Right atrium auricular region (tissue), 2 donors: ENCODE measurements at places on chromosomes 1 and 21. TPM values are rescaled to one million over a fixed set of nuclear protein-coding genes. Genes with fewer than 3 reads are reported as not detected.

DNA sequence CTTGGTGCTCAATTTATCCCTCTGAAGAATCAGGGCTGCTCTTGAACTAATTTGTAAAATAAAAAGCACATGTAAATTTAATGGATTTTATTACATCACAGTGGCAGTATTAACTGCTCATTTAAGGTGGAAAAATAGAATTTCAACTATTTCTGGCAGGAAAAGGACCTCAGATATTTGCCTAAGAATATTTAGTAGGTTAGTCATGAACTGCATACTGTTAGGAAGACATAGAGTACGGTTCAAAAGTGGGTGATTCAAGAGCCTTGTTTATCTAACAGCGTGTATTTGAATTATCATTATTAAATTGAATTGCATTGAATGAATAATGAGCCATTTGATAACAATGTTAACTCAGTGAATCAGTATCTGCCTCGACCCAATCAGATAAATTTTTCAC, 248.8 kb upstream of the PBX1 start:
- no peak for DNase-seq
- H3K4me1 ChIP-seq, result no peaks in the 10 kb centered on the region
- no peaks in the 10 kb centered on the region for H3K36me3 ChIP-seq
- H3K27ac ChIP-seq, result no peak overlapping the region
- no peak overlapping the region for H3K4me3 ChIP-seq

DNA sequence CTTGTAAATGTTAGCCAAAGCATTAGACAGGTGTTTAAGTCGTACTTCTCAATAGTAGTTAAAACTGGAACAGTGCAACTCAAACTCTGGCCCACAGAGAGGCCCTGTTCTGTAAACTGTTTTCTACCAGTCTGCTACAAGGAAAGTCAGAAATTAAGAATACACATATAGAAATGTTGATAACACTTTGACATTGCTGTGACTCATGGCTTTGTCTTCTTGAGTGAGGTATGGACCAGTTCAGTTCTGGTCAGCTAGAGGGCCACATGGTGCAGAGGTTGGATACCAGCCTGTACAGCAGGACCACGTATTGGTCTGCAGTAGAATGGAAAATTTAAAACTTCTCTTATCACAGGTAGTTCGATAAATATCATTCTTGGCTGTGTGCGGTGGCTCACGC, 22.3 kb downstream of the ZBTB8B start:
- no peaks in the 10 kb centered on the region for H3K36me3 ChIP-seq
- H3K27me3 ChIP-seq, result no peaks in the 10 kb centered on the region
- no peak for DNase-seq
- H3K4me1 ChIP-seq, result no peaks in the 10 kb centered on the region
- no peak overlapping the region for H3K27ac ChIP-seq

- H3K36me3 ChIP-seq, result no peaks in the 10 kb centered on the region
- no peaks in the 10 kb centered on the region for H3K4me1 ChIP-seq
- DNase-seq, result no peak
- no peak overlapping the region for H3K4me3 ChIP-seq
Measured at GRCh38 chr21:39628385-39628784, 15.6 kb downstream of the B3GALT5 start.

RCSD1 gene
- total RNA-seq, result 39.3 TPM

DNA sequence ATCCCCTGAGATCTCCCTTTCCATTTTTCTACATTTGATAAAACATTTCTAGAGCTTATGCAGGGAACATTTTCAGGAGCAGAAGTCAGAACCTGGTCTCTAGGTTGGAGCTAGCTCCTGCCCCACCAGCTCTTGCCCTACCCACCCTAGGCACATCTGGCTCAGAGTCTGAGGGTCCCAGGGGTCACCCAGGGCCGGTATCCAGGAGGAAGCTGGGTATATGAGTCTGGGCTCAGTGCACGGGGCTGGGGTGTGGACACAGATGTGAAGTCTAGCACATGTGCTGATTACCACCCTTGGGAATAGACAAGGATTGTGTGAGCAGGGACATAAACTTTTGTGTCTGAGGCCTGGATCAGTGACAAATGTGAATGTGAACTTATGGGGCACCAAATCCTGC, 95.4 kb downstream of the MATN1 start:
- no peak overlapping the region for H3K4me3 ChIP-seq
- no peaks in the 10 kb centered on the region for H3K36me3 ChIP-seq
- no peak overlapping the region for H3K27ac ChIP-seq
- H3K27me3 ChIP-seq, result no peaks in the 10 kb centered on the region

B4GALT3 gene
- 32.7 TPM for total RNA-seq

DNA sequence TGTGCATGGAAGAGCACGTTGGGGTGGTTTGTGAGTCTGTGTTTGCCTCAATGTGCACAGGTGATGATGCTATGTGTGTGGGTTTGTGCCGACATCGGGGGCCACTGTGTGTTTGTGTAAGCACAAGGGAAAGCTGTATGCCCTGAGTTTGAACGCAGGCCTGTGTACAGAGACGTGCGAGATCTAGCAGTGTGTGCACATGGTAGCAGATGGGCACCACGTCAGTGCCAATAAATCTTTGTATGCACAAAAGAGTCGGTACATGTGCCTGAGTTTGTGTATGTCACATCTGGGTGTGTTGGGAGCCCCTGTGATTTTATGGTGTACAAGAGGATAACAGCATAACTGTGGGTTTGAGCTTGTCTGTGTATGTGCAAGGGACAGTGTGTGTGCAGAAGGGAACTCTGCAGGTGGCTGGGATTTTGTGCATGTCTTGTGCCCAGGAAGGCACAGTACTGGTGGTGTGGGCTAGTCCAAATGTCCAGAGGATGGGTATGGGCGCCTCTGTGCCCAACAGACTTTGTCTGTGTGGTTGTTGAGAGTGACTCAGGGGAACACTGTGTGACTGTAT, 32.0 kb upstream of the WASF2 start:
- H3K4me1 ChIP-seq, result peaks cover 96% of the 10 kb centered on the region
- H3K4me3 ChIP-seq, result no peak overlapping the region
- DNase-seq, result no peak
- peak overlapping the region; percentile 72 for H3K27ac ChIP-seq
- no peaks in the 10 kb centered on the region for H3K36me3 ChIP-seq
